ENCODE measurements at places on chromosomes 6 and 20.

DNA sequence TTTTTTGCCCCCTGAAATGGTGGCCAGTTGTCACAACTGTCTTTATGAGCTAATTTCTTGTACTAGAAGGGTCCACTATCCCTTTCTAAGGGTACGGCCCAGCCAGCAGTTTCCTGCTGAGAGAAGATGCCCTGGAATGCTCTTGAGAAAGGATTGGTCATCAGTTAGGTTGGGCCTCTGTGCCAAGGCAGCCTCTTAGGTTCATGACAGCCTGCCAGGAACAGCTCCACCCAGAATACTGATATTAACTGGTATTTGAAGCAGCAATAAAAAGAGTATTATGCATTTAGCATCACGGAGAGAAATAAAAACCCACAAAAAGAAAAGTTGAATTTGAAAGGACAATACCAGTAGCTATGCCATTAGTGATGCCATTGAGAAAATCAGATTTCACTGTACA is 9.0 kb upstream of the HINT3 start:
- DNase-seq: no peak

- DNase-seq: no peak
Measured at GRCh38 chr6:163793011-163793983, 378.8 kb downstream of the QKI start.

GRCh38 chr20:11778206-11778570 is 139.5 kb upstream of the BTBD3 start:
- no peak for DNase-seq

- no peak for DNase-seq
Measured at GRCh38 chr6:168179702-168180382, 100.8 kb upstream of the FRMD1 start.

- DNase-seq: no peak
Measured at GRCh38 chr6:41720783-41721182, 14.6 kb downstream of the TFEB start.

DNA sequence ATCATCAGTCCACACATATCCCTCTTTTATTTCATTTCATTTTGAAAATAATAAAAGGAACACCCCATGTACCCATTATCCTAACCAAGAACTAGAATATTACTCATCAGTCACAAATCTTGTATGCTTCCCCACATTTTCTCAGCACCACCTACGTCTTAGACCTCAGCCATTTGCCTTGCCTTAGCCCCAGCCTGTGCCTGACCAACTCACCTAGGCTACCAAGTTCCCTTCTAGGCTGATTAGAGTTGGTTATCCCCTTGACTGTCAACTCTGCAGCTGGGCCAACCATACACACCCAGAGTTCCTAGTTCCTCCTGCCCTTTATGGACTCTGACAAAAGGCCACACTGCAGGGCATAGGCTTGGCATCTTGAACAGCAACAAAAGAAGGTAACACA is 33.4 kb upstream of the IPCEF1 start:
- DNase-seq: no peak

GRCh38 chr6:3596766-3597165 is 139.9 kb upstream of the SLC22A23 start:
- no peak for DNase-seq

- no peak for DNase-seq
Measured at GRCh38 chr20:49938173-49939163, 2.3 kb downstream of the RNF114 start.

DNA sequence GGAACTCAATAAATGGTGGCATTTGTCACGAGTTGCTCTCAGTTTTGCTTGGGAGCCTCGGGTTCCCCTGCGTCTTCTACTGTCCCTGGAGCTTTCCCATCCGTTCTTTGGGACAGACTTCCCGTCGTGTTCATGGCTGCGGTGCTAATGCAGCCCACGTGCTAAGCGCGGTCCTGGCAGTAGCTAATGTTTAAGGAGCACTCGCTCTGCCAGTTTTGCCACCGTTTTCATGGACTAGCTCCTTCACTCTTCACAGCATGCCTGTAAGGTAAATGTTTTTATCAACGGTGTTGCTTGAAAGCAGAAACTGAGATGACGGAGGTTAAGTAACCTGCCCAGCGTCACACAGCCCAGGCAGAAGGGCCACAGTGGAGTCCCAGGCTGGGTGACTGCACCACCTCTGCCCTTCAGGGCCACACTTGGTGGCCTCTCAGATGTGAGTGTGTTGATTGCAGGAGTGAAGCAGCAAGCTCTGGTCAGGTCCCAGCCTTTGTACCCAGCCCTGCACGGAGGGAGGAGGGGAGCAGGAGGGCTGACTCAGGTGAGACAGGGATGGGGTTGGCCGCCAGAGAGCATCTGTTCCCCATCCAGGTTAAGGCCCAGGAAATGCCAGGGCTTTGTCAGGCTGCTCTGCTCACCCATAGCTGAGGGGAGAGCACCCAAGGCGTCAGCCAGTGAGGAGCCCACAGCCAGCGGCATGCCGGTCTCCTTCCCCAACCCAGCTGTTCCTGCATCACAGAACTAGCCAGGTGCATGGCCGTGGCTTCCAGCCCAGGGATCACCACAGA is 181.8 kb downstream of the ZMYND8 start:
- DNase-seq: no peak

GRCh38 chr6:11589261-11589660 is 51.7 kb downstream of the TMEM170B start:
- no peak for DNase-seq

DNA sequence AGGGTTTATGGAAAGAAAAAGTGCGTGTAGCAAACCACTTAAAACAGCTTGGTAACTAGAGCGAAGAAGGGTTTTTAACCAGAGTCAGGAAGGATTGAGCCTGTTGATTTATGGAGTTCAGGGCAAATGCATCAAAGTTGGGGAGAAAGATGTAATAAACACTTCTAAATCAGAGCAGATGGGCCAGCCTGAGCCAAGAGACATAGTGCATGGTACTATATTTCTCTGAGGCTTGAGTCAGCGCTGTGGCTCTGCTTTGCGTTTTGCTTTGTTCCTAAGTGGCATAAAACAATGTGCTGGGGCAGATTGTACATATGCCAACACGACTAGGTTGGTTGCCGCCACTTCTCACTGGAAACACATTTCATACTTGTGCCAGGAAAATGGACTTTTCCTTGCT is 111.3 kb downstream of the BCKDHB start:
- DNase-seq: no peak

DNA sequence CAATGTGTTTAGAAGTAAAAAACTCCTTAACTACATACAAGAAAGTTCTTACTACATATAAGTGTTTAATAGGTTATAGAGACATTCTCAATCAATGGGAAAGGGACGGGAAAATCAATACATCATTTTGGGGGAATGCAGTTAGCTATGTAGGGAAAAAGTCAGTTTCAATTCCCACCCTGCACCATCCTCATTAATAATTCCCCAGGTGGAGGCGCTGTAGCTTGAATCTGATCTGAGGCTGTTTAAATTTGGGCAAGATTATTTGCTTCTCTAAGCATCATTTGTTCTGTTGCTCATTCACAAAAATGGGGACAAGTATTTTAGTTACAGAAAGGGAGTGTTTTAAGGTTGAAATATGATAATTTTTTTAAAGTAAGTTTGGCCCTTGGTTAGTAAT is 19.1 kb downstream of the OLIG3 start:
- no peak for DNase-seq
